Cardiac ventricle fibroblast (primary cell): ENCODE measurements at places on chromosomes 12 and 14. TPM values are rescaled to one million over a fixed set of nuclear protein-coding genes. Genes with fewer than 3 reads are reported as not detected.

RND1 gene
- total RNA-seq = 0.39 TPM in 1 of 2 replicates, not detected in the other

HAL gene
- total RNA-seq = 0.05 TPM in 1 of 2 replicates, not detected in the other

FOXA1 gene
- not detected in 2 replicates for total RNA-seq

MORN3 gene
- total RNA-seq = 0.12 and 0.15 TPM in 2 replicates

C14orf132 gene
- 23.0 and 23.3 TPM in 2 replicates for total RNA-seq

PLCZ1 gene
- not detected in 2 replicates for total RNA-seq

TSPAN9 gene
- 22.4 and 23.5 TPM in 2 replicates for total RNA-seq

PPP1R12A gene
- total RNA-seq = 30.6 and 43.7 TPM in 2 replicates

RPGRIP1 gene
- not detected in 2 replicates for total RNA-seq

GPRC5A gene
- 2.2 and 2.6 TPM in 2 replicates for total RNA-seq

SMOC1 gene
- 0.64 and 1.8 TPM in 2 replicates for total RNA-seq

CHGA gene
- total RNA-seq = 0.87 TPM in 1 of 2 replicates, not detected in the other

PPP2R3C gene
- total RNA-seq = 20.0 and 23.7 TPM in 2 replicates

TSPAN11 gene
- total RNA-seq = 0.44 and 2.1 TPM in 2 replicates

NDUFA9 gene
- 16.9 and 33.4 TPM in 2 replicates for total RNA-seq

ATF1 gene
- total RNA-seq = 14.1 and 19.7 TPM in 2 replicates

GPR135 gene
- 2.2 and 2.5 TPM in 2 replicates for total RNA-seq

INHBC gene
- total RNA-seq = not detected in 2 replicates

ADGRD1 gene
- 0.44 and 1.1 TPM in 2 replicates for total RNA-seq

NRL gene
- total RNA-seq = 0.73 and 0.75 TPM in 2 replicates

ESPL1 gene
- total RNA-seq = 1.1 and 3.6 TPM in 2 replicates
